BE2C (cell line): ENCODE measurements at places on chromosomes 12 and 14.

DNA sequence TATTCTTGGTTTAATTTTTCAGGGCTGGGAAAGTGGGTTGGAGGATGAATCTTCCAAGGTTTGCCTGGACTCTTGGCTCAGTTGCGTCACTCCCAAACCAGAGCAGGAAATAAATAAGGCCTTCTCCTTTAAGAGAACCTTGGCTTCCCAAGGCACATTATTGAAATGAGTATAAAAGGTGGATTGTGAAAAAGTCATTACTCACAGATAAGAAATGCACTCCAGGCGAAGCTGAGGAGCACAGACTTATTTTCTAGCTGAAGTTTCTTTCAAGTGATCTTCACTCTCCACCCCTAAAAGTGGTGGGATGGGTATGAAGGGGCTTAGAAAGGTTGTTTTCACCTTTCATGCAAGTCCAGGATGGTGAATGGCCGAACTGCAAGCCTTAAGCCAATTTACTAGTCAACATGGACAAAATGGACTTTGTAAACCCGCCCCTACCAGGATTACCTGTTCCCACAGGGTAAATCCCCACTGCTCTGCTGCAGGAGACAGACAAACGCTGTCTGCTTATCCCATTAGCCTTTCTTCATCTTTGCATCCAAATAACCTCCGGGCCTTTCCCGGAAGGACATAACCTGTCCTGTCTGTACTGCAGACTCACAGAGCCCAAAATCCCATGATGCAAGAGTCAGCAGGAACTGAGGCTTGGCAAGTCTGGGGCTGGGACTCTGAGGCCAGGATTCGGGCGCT, 207.6 kb downstream of the BCL11B start:
- DNase-seq: no peak

DNA sequence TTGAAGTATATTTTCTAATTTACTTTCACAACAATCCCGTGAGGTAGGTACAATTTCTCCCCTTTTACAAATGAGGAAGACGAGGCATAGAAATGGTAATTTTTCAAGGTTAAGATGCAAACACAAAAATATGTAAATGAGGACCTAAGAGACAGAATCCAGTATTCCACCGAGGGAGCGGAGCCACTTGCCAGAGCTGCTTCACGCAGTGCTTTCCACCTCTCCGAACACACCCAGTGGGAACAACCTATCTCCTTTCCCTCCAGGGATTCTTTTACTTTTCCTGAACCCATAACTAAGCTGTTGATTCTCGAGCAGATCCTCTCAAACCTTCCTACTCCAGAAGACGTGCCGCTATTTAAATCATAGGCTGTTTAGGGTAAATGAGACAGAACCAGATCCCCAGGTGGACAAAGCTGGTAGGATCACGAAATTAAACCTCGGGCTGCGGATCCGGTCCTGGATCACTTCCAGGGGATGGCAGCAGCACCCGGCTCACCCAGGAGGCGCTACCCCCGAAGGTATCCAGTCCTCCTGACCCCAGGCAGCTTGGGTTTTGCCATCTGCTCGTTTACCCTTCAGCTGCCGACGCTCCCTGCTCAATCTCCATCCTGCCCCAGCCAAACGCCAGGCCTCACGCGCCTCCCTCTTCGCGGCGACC, 1.5 kb downstream of the DDHD1 start:
- peak; percentile 73 for DNase-seq

- DNase-seq: no peak
Observed at GRCh38 chr12:623865-624372, 39.3 kb downstream of the NINJ2 start.

DNA sequence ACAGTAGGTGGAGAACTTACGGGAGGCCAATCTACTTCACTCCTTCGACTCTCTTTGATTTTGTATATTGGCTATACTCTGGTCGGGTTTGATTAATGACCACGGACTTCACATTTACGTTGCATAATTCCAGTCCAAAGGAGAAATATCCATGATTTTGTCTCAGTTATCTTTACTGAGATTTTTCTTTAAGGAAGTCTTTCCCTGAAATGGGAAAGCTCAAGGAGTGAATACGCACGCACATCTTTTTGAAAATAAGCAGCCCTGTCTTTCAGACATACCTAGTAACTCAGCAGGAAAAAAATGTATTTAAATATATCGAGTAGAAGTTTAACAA, 5.7 kb upstream of the ALX1 start:
- no peak for DNase-seq

DNA sequence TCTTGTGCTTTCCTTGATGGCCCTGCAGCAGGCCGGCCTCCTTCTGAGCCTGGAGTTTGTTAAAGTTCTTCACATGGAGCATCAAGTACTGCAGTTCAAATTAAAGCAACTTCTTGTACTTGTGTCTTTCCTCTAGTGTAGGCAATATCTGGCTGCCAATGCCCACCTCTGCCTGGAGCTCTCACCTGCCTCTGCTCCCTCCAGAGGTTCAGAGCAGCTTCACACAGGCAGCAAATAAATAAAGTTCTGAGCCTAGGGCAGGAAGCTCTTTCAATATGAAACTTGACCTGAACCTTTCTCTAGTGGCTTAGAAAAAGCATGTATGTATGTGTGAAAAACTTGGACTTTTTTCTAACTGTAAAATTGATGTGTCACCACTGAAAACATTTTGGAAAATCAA, 65.9 kb downstream of the ITPR2 start:
- DNase-seq: no peak

GRCh38 chr14:36503771-36504741, 16.0 kb downstream of the NKX2-1 start:
- no peak for DNase-seq

DNA sequence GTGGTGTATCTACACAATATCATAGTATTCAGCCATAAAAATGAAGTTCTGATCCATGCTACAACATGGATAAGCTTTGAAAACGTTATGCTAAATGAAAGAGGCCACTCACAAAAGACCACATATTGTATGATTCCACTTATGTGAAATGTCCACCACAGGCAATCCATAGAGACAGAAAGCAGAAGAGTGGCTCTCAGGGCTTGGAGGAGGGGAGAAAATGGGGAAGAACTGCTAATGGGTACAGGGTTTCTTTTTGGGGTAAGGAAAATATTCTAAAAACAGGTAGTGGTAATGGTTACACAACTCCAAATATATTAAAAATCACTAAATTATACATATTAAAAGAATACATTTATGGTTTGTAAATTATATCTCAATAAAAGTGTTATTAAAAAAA, 16.5 kb downstream of the SCNN1A start:
- no peak for DNase-seq

DNA sequence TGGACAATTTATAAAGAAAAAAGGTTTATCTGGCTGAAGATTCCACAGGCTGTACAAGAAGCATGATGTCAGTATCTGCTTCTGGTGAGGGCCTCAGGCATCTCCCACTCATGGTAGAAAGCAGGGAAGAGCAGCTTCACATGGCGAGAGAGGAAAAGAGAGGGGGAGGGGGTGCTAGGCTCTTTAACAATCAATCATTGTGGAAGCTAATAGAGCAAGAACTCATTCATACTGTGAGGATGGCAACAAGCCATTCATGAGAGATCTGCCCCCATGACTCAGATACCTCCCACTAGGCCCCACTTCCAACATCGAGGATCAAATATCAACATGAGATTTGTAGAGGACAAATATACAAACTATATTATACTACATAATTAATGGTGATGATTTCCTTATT, 361.9 kb upstream of the FAR2 start:
- no peak for DNase-seq

DNA sequence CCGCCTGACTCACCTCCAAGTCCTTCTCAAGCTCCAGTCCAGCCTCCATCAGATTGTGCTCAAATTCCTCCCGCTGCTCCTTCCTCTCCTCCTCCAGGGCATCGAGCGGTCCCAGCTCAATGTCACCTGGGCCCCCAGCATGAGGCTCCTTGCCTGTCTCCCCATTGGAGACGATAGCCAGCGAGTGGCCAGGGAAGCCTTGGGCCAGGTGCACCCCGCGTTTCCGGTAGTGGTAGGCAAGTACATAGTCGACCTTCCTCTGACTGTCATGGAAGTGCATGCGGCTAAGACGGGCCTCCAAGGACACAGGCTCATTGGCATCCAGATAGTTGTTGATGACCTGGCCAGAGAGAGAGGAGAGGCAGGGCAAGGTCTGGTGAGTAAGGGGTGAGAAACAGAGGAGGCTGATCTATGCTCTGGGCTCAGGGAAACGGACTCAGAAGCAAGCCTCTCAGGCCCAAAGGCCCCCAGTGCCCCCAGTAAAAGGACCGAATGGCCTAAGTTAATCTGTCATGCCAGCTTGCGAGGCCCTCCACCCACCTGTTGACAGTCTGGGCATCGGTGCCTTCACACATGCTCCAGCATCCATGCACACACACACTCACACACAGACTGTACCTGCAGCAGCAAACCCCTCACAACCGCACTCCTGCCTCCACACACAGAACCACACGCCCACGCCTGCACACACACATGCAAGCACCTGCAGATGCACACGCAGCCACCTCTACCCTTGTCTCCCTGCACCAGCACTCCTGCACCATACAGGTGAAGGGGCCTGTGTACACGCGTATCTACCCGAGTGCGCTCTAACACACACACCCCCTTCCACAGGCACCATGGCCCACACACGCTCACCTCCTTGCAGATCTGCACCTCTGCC, 23.8 kb downstream of the ANO2 start:
- no peak for DNase-seq

DNA sequence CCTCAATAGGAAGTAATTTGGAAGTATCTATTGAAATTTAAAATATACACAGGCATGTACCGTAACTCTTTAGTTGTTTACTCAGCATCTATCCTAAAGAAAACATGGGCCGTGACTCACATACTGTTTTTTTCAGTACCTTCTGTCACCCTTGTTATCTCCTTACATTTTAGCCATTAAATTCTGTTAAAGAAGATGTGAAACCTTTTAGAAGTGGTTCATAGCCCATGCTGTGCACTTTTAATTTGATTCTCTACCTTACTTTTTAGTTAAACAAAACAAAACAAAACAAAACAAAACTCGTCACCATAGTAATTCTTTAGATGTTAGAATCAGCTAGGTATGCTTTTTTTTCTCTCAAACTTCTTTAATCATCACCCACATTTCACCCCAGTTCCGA, 494.4 kb upstream of the RGS6 start:
- no peak for DNase-seq

DNA sequence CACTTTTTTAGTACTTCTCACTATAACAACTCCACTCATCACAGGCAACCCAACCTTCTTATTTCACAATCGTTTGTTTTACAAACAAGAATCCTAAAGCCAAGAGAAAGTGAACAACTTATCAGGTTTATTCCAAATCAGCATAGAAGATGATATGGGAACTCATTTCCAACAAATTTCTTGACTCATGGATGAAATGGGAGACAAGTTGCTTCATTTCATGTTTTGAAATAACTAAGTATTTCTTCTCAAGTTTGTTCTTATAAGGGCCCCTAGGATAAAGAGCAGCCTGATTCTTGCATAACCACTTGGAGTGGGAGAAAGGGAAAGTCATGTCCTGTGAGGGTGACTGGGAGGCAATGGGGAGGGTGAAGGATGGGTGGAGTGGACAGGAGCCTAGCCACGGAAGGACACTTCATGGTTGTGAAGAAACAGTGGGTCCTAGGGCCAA, 168.3 kb downstream of the DUSP6 start:
- no peak for DNase-seq

DNA sequence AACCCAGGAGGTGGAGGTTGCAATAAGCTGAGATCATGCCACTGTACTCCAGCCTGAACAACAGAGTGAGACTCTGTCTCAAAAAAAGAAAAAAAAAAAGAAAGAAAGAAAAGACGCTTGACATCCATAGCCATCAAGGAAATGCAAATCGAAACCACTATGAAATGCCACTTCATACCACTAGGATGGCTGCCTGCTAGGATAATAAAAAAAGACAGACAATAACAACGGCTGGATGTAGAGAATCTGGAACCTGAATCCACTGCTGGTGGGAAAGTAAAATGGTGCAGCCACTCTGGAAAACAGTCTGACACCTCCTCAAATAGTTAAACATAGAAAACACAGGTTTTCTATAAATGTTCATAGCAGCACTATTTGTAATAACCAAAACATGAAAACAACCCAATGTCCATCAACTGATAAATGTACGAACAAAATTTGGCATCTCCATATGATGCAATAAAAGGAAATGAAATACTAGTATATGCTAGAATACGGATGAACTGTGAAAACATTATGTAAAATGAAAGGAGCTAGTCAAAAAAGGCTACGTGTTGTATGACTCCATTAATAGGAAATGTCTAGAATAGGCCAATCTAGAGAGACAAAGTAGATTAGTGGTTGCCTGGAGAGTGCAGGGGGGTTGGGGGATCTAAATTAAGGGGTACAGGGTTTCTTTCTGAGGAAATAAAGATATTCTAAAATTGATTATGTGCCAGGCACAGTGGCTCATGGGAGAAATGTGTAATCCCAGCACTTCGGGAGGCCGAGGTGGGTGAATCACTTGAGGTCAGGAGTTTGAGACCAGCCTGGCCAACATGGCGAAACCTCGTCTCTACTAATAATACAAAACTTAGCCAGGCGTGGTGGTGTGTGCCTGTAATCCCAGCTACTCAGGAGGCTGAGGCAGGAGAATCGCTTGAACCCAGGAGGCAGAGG, 9.7 kb downstream of the WSB2 start:
- DNase-seq: no peak

DNA sequence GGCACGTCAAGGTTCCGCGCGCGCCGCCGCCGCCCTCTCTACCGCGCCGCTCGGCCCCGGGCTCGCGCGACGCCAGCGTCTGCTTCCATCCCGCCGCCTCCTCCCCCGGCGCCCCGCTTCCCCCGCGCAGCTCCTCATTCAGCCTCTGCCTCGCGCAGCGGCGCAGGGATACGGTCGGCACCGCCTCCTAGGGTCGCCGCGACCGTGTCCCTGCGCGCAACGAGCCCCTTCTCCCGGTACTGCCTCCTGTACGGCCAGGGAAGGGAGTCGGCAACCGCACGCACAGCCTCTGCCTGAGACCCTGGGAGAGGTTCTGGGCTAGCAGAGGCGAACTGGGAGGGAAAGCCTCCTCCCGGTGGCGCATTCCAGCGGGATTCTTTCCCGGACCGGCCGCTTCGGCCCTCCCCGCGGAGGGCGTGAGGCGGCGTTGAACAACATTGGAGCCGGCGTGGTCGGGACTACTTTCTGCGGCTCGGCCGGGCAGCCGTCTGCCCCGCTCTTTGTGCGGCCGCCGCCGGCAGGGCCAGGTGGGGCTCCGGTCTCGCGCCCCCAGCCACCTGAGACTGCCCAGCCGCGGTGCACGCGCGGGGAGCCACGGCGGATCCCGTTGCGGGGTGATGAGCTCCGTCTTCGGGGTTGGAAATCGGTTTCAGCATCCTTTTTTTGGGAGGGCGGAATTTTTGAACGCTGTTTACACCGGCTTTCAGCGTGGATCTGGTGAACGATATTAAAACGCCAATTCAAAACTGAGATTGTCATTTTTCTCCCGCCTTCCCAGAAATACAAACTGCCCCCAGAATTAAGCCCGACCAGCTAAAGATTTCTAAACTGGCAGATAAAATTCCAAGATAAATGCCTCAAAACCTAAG, at the start of gene LRP6:
LRP6 (minus strand) TSS at position 172 of the 869 bp plus-strand sequence. CDS start 309 bp downstream, outside the sequence.
- DNase-seq: peak; percentile 95

DNA sequence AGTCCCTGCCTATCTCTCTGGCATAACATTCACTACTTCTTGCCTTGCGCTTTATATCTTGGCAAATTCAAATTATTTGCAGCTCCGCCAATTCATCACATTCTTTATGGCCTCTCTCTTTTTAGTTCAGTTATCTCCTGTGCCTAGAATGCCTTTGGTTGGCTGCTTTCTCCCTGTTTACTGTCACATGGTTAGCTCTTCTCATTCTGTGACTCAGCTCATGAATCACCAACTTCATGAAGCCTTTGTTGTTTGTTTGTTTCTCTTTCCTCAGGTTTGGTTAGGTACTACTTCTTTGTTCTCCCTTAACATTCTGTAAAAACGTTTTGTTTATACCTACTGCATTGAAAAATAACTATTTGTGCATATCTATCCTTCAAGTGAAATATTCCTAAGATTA, 376.5 kb upstream of the GARIN6 start:
- no peak for DNase-seq
